ENCODE measurements at places on chromosomes 4 and X. TPM values are rescaled to one million over a fixed set of nuclear protein-coding genes. Genes with fewer than 3 reads are reported as not detected.

HPSE gene
- 0.15 TPM for polyA plus RNA-seq

- DNase-seq, result no peak
- no peaks in the 10 kb centered on the region for H3K4me1 ChIP-seq
- no peak overlapping the region for H3K4me3 ChIP-seq
Measured at GRCh38 chr4:83759611-83760010, 223.7 kb downstream of the GPAT3 start.

DDX53 gene
- not detected for polyA plus RNA-seq

- H3K4me1 ChIP-seq, result no peaks in the 10 kb centered on the region
- DNase-seq, result no peak
- no peaks in the 10 kb centered on the region for H3K27me3 ChIP-seq
- H3K36me3 ChIP-seq, result no peaks in the 10 kb centered on the region
- no peak overlapping the region for H3K27ac ChIP-seq
Measured at GRCh38 chrX:45912316-45912715, 632.9 kb downstream of the ZNF674 start.

- H3K36me3 ChIP-seq, result no peaks in the 10 kb centered on the region
- no peak overlapping the region for H3K4me3 ChIP-seq
- no peaks in the 10 kb centered on the region for H3K4me1 ChIP-seq
- DNase-seq, result no peak
- no peaks in the 10 kb centered on the region for H3K27me3 ChIP-seq
Measured at GRCh38 chr4:57318703-57319102, 208.5 kb upstream of the IGFBP7 start.

- no peak overlapping the region for H3K27ac ChIP-seq
- H3K27me3 ChIP-seq, result no peaks in the 10 kb centered on the region
- H3K4me1 ChIP-seq, result no peaks in the 10 kb centered on the region
- no peaks in the 10 kb centered on the region for H3K36me3 ChIP-seq
- no peak for DNase-seq
Measured at GRCh38 chrX:46735622-46736021, 23.3 kb downstream of the SLC9A7 start.

GRCh38 chrX:51496501-51497291 is at the start of gene NUDT11:
Gene NUDT11 (minus strand): TSS chrX:51496592. CDS start chrX:51496444, 148 bp downstream.
- H3K27ac ChIP-seq, result no peak within 1 kb of the TSS
- H3K4me1 ChIP-seq, result no peaks in the 10 kb centered on the region
- H3K27me3 ChIP-seq, result peaks cover 2% of the 10 kb centered on the region
- peak; percentile 72 for DNase-seq
- no peaks in the 10 kb centered on the region for H3K36me3 ChIP-seq

DNA sequence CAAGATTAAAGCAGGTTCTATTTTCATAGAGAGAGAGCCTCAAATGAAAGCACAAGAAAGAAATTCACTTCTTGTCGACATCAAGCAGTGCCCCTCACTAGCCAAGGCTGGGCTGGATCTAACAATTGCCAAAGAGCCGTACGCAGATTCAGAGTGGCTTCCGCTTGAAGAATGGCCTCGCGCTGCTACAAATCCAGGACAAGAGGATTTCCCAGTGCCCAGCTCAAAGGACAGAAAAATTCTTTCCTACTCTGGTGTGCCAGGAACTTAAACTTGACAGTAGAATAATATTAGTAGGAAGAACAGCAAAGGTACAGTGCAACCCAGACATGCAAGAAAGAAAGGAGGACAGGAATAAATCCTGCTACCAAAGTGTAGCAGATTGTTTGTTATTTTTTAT is 56.5 kb upstream of the PPARGC1A start:
- H3K4me1 ChIP-seq, result peaks cover 7% of the 10 kb centered on the region
- no peaks in the 10 kb centered on the region for H3K36me3 ChIP-seq
- H3K27me3 ChIP-seq, result no peaks in the 10 kb centered on the region
- H3K4me3 ChIP-seq, result no peak overlapping the region
- DNase-seq, result no peak
- H3K27ac ChIP-seq, result no peak overlapping the region

- H3K4me1 ChIP-seq, result no peaks in the 10 kb centered on the region
- H3K4me3 ChIP-seq, result no peak overlapping the region
- H3K27ac ChIP-seq, result no peak overlapping the region
- H3K27me3 ChIP-seq, result no peaks in the 10 kb centered on the region
- no peaks in the 10 kb centered on the region for H3K36me3 ChIP-seq
Measured at GRCh38 chr4:52701207-52701606, 42.1 kb upstream of the USP46 start.
